ENCODE measurements at places on chromosomes 4 and X.

DNA sequence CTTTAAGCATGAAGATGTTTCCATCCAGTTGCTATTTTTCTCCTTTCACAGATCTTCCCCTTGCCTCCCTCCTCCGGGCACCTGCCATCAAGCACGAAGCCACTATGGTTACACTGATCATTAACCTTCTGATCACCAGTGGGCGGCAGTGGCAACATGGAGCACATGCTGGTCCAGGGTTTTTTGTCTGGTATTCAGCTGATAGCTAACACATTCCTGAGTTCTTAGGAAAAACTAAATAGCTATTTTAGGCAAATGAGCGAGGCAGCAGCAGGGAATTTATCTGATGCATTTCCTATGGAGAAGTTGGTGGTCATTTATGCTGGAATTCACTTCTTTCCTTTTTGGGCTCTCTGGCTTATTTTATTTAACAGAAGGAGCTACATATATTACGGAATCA, 22.9 kb downstream of the SHISA3 start:
- H3K36me3 ChIP-seq, result no peaks in the 10 kb centered on the region
- no peak for DNase-seq
- no peaks in the 10 kb centered on the region for H3K27me3 ChIP-seq
- no peak overlapping the region for H3K27ac ChIP-seq
- no peak overlapping the region for H3K4me3 ChIP-seq

DNA sequence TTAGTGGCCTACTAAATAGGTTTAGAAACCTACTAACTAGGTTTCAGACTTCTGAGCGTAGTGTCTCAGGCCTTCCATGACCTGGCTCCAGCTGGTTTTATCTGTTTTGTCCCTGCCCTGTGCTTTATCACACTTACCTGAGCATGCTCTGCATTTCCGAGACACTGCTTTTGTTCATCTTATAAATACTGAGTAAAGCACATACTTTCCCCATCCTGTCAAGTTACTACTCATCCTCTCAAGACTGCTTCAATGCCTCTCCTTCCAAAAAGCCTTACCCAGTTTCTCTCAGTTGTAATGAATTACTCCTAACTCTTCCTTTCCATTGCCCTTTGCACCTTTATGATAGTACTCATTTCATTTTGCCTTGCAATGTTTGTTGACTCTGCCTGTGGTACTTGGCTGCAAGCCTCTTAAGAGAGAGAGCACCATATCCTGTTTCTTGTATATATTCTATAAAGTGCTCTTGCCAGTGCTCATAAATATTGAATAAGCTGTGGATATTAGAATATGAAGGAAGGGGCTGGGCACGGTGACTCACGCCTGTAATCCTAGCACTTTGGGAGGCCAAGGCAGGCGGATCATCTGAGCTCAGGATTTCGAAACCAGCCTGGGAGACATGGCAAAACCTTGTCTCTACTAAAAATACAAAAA, 34.4 kb downstream of the SLAIN2 start:
- H3K4me1 ChIP-seq, result peaks cover 12% of the 10 kb centered on the region
- no peaks in the 10 kb centered on the region for H3K27me3 ChIP-seq
- H3K36me3 ChIP-seq, result no peaks in the 10 kb centered on the region
- DNase-seq, result no peak
- peak overlapping the region; percentile 58 for H3K27ac ChIP-seq

DNA sequence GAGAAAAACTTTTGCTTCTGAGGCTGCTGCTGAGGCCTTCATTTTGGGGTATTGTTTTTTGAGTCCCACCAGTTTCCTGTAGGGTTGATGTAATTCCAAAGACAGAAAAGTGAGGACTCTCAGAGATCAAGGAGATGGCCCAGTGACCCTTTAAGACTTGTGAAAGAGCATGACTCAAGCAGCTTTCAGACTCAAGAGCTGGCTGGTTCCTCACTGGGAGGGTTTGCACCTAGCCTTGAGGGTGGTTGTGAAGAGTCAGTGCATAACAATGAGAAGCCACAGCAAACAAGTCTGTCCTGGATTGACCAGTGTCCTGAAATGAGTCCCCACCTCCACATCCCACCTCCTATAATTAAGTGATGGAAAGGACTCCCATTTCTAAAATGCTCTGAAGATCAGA, 89.2 kb downstream of the NHS start:
- no peak overlapping the region for H3K4me3 ChIP-seq
- H3K4me1 ChIP-seq, result peaks cover 20% of the 10 kb centered on the region
- H3K36me3 ChIP-seq, result no peaks in the 10 kb centered on the region
- H3K27ac ChIP-seq, result no peak overlapping the region
- no peaks in the 10 kb centered on the region for H3K27me3 ChIP-seq
- no peak for DNase-seq

DNA sequence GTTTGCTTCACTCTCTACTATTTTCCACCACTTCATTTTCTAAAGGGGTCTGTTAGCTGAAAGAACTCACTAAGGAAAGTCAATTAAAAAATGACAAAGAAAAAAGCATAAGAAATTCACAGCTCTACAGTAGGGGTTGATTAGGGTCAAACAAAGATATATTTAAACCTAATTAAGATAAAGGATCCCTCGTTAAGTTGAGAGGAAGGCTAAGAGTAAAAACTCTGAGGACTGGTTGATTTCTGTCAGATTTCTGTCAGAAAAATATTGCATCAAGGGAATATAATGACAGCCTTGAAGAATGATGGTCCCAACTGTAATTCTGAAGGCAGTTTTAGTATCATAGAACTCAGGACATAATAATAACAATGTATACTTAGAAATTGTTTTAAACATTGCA, 218.0 kb downstream of the QDPR start:
- H3K27me3 ChIP-seq, result no peaks in the 10 kb centered on the region
- H3K4me1 ChIP-seq, result no peaks in the 10 kb centered on the region
- no peak for DNase-seq
- H3K4me3 ChIP-seq, result no peak overlapping the region

DNA sequence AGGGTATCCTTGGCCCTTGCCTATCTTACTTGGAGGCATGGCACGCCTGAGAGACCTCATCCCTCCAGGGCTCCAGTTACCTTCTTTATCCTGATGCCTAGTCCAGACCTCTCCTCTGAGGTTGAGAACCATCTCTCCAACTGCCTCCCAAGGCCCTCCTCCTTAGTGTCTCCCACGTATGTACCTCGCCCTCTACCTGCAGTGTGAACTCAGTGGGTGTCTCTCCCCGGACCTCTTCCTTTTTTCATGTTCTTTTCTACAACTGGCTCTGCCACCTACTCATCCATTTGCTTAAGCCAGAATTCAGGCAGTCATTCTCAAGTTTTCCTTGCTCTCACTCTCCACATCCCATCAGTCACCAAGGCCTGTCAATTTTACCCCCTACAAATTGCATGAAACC, 16.6 kb downstream of the RPS4X start:
- DNase-seq, result no peak
- no peak overlapping the region for H3K27ac ChIP-seq
- H3K27me3 ChIP-seq, result peaks cover 8% of the 10 kb centered on the region
- H3K4me3 ChIP-seq, result no peak overlapping the region

DNA sequence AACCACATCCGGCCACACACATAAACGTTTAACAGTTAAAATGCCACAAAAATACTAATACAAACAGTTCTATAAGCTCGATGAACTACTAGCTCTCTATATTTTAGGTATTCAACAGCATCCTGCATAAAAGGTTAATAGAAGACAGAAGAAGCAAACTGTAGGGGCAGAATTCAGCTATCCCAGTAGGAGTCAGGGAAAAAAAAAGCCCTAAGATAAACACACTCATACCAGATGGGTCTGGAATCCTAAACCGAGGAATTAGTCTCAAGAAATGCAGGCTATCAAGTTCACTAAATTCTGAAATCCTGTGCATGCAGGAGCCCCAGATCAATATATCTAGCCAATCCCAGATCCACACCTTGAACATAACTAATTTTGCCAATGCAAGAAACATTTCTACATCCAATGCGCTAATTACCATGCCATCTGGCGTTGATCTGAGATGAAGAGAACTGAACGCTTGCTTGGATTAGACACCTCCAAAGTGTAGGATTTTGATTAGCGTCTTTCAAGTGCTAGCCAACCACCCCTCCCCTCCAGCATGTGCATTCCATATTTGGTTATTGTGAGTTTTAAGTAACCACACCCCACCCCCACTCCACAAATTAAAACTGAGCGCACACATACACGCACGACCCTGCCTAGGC, 512.2 kb upstream of the INTU start:
- no peak overlapping the region for H3K27ac ChIP-seq
- no peak overlapping the region for H3K4me3 ChIP-seq
- DNase-seq, result no peak
- no peaks in the 10 kb centered on the region for H3K36me3 ChIP-seq
- no peaks in the 10 kb centered on the region for H3K27me3 ChIP-seq

GRCh38 chr4:72320223-72320948, 248.6 kb downstream of the ADAMTS3 start:
- H3K4me3 ChIP-seq, result peak overlapping the region; percentile 34
- H3K27ac ChIP-seq, result peak overlapping the region; percentile 71
- H3K36me3 ChIP-seq, result no peaks in the 10 kb centered on the region
- H3K4me1 ChIP-seq, result peaks cover 33% of the 10 kb centered on the region
- DNase-seq, result no peak

DNA sequence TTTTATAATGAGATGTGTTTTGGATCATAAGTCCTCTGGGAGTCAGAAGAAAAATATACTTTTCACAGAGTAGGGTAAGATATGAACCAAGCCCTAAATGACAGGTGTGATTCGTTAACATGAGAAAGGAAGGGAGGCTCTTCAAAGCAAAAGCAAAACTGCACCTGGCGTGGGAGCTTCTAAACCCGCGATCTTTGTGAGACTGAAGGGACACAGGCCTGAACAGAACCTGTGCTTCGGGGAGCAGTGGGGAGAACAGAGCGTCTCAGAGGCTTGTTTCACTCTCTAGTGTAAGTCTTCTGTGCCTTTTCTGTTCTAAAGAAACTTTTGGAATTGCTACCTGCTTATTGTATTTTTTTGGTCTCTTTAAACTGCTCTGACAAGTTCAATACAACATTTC, 30.2 kb upstream of the CYP4V2 start:
- no peaks in the 10 kb centered on the region for H3K4me1 ChIP-seq
- no peaks in the 10 kb centered on the region for H3K27me3 ChIP-seq
- no peak overlapping the region for H3K27ac ChIP-seq
- no peaks in the 10 kb centered on the region for H3K36me3 ChIP-seq

DNA sequence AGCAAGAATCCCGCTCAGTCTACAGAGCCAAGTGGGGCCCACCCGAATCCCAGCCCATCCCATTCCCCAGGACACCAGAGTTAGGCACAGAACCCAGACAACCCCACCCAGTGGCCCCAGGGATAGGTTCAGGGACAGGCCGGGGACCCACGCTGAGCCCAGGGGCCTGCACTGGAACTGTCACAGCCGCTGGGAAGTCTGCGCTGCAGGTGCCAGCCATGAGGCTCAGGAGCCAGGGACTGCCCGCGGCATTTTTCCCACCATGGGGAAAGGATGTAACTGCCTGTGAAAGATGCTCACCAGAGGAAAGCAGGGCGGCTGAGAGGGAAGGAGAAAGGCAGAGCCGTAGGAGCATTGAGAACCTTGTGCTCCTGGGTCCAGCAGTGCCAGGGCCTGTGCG, 12.0 kb downstream of the EVC2 start:
- peaks cover 52% of the 10 kb centered on the region for H3K36me3 ChIP-seq
- no peaks in the 10 kb centered on the region for H3K27me3 ChIP-seq
- no peak overlapping the region for H3K27ac ChIP-seq
- H3K4me3 ChIP-seq, result no peak overlapping the region
- H3K4me1 ChIP-seq, result no peaks in the 10 kb centered on the region

DNA sequence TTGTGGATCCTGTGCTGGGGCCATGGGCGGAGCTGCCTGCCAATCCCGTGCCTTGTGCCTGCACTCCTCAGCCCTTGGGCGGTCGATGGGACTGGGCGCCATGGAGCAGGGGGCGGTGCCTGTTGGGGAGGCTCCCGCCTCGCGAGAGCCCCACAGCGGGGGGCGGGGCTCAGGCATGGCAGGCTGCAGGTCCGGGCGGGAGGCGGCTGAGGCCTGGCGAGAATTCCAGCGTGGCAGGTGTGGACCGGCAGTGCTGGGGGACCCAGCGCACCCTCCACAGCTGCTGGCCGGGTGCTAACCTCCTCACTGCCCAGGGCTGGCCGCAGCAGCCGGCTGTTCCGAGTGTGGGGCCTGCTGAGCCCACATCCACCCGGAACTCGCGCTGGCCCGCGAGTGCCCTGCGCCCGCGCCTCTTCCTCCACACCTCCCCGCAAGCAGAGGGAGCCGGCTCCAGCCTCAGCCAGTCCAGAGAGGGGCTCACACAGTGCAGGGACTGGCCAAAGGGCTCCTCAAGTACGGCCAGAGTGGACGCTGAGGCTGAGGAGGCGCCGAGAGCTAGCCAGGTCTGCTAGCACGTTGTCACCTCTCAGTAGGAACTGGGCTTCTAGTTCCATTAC, 85.9 kb downstream of the GBA3 start:
- no peak for DNase-seq
- H3K36me3 ChIP-seq, result no peaks in the 10 kb centered on the region
- H3K27ac ChIP-seq, result no peak overlapping the region

- H3K27me3 ChIP-seq, result no peaks in the 10 kb centered on the region
- no peak overlapping the region for H3K4me3 ChIP-seq
- no peak for DNase-seq
- peaks cover 12% of the 10 kb centered on the region for H3K4me1 ChIP-seq
- H3K27ac ChIP-seq, result no peak overlapping the region
- no peaks in the 10 kb centered on the region for H3K36me3 ChIP-seq
Observed at GRCh38 chr4:128364565-128364964, 77.0 kb upstream of the PGRMC2 start.

- H3K27ac ChIP-seq, result no peak overlapping the region
- no peaks in the 10 kb centered on the region for H3K27me3 ChIP-seq
- DNase-seq, result no peak
- no peaks in the 10 kb centered on the region for H3K4me1 ChIP-seq
Observed at GRCh38 chrX:124594017-124594651, 247.8 kb downstream of the SH2D1A start.

DNA sequence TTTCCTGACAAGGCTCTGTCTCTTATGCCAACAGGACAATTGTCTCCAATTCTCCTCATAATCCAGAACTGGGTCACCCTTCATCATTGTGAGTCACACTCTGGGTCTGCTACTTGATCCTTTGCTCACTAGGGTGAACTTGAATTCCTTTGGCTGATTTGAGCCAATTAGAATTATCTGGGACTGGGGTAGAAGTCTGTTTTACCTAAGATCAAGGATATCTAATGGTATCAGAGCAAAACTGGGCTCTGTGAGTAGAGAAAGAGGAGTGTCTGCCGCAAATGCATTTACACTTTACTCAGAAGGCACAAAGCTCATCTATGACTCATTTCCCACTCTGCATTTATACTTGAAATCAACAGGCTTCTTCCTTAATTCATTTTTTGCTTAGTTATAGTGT, 72.6 kb downstream of the PITX2 start:
- no peaks in the 10 kb centered on the region for H3K27me3 ChIP-seq
- no peak for DNase-seq
- no peak overlapping the region for H3K27ac ChIP-seq
- H3K36me3 ChIP-seq, result no peaks in the 10 kb centered on the region
